EH (cell line): ENCODE measurements at places on chromosomes 11 and 22.

DNA sequence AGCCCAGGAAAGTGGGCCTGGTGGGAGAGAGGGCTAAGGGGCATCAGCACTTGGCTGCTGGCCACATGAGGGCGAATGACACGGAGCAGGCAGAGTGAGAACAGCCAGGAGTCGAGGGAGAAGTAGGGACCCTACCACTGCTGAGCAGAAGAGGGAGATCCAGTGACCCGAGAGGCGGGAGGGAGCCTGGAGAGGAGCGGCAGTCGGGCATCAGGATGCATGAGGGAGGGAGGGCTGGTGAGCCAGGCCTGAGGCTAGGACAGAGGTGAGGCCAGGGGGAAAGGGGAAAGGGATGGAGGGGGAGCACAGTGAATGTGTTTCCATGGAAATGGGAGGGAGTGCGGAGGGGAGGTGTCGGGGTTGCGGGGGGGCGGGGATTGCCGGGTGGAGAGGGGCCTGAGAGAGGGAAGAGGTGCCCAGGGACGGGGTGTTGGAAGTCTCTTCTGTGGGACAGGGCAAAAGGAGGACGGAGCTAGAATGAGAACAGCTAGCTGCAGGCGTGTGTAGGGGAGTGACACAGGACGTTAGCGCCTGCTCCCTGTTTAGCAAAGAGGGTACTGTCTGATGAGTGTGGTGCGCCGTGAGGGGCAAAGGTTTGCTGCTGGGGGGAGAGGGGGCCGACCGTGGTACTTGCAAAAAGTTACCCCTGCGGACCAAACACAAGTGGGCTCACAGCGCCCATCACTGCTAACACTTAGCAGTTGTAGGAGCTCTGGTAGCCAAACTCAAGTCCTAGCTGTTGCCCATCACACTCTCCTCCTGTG, 37.1 kb upstream of the WNT11 start:
- DNase-seq = no peak

GRCh38 chr11:66258473-66258893, 10.0 kb upstream of the RAB1B start:
- DNase-seq = no peak

- no peak for DNase-seq
Observed at GRCh38 chr11:27699926-27700350, 317 bp downstream of the BDNF start.

DNA sequence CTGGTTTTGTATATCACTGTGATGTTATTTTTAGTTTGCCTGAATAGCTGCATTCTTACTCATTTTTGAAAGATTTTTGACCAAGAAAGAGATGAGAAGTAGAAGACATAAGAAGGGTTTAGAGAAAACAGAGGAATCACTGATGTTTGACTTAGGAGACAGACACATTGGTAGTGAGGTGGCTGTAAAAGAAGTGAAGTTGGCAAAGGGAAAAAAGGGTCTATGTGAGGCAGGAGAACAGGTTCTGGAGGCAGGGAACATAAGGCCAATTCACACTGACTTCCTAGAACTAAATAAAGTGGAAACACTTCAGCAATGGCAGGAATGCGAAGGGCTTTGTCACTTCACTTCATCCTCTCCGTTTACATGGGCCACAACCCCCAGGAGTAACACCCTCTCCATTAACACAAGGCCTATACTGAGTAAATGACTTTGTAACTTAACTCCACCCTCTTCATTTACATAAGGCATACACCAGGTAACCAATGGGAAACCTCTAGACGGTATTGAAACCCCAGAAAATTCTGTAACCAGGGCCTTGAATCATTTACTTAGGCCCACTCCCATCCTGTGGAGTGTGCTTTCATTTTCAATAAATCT, 36.5 kb downstream of the CTSC start:
- DNase-seq = no peak

- no peak for DNase-seq
Observed at GRCh38 chr11:115585361-115586024, 81.3 kb upstream of the CADM1 start.

GRCh38 chr22:41360126-41360525, 21.6 kb upstream of the TEF start:
- DNase-seq = no peak

GRCh38 chr11:31529701-31530100, 20.1 kb downstream of the ELP4 start:
- DNase-seq = no peak
